ENCODE measurements at places on chromosomes 16 and 17.

DNA sequence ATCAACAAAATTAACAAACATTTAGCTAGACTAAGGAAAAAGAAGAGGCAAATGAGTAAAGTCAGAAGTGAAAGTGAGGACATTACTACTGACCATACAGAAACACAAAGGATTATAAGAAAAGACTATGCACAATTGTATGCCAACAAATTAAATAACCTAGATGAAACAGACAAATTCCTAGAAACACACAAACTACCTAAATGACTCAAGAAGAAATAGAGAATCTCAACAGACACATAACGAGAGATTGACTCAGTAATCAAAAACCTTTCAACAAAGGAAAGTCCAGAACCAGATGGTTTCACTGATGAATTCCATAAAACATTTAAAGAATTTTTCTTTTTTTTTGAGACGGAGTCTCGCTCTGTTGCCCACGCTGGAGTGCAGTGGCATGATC lies 35.7 kb upstream of the MYLK3 start:
- DNase-seq: no peak

GRCh38 chr16:88552815-88553214 lies 17.4 kb upstream of the ZC3H18 start:
- no peak for DNase-seq

DNA sequence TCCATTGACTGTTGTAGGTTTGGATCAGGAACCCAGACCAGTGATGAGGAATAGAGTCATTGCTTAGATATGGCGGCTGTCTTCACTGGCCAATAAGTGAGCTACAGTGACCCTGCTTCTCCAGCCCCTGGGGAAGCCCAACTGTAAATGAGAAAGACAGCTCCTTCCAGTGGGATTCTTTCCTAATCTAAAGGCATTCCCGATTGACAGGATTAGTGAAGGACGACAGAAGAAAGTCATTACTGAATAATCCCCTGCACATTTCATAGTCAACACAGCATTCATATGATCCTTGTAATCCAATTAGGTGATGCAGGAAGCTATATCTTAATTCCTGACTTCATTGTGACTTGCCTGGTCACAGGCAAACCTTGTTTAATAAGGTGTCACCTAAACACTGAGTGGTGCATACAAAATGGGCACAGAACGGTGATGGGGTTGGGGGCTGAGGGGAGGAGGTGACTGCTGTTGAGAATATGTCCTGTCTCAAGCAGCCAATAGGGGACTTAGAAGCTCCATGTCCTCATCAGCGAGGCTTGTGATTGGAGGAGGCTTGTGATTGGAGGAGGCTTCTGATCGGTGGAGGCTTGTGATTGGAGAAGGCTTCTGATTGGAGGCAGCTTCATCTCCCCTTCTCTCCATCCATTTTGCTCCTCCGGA lies 242.6 kb downstream of the XYLT1 start:
- no peak for DNase-seq

- DNase-seq: no peak
Observed at GRCh38 chr16:528111-529011, 849 bp downstream of the CAPN15 start.

DNA sequence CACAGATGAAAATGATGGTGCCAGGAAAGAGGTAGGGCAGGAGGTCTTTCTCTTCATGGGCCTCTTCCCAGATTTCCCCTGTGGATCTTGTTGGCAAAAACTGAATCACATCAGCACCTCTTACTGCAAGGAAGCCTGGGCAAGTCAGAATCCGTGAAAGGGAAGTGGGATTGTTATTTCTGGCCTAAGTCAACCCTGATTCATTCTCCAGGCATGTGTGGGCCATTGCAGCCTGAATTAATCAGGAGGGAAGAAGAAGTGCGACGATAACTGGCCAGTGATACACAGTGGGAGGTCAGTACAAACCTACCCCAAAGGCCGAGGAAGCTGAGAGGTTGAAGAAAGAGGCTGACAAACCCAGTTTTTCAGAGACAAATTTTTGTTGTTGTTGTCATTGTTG lies 17.9 kb upstream of the NSMCE1 start:
- DNase-seq: no peak

DNA sequence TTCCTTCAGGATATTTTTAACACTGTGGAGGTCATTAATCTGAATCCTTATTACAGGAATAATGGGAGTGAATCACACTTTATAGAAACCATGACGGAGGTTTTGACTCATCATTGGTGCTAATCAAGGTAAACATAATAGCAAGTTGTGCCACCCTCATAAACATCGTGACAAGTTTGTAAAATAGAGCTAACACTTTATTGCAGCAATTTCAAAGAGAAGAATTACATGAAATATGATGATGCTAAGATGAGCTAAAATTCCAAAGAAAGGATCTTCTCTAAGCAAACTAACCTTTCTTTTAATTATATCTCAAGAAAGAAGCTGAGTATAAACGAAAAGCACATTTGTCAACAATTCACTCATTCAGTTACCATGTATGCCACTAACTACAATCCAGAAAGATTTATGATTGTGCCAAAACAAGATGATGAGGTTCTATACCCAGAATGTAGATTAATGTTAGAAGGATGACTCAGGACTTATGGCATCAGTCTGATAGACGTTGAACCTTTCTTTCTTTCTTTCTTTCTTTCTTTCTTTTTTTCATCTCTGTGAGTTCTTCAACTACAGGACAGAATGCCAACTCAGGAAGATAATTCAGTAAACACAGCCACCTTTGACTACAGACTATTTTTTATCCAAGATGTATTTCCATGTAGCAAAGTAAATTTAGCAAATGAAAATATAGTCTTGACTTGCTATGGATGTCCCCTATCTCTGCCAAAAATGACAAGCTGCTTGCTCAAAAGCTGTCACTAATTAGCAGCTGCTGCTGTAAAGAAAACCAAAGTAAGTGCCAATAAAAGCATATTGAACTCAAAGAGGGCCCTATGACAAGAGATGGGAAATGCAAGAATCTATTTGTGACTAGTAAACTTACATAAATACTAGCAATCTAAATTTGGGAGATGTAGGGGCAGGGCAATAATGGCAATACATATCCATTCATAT lies 23.3 kb downstream of the STAT5B start:
- no peak for DNase-seq

GRCh38 chr17:72077326-72077960 lies 43.4 kb upstream of the SOX9 start:
- DNase-seq: no peak

GRCh38 chr17:69967910-69968411 lies 107.1 kb upstream of the KCNJ16 start:
- DNase-seq: no peak

GRCh38 chr16:6863135-6863534 lies 469.5 kb upstream of the RBFOX1 start:
- DNase-seq: no peak

GRCh38 chr16:80717611-80718010 lies 86.8 kb downstream of the CDYL2 start:
- no peak for DNase-seq

GRCh38 chr16:69921127-69921526 lies 30.0 kb upstream of the CLEC18A start:
- no peak for DNase-seq

GRCh38 chr17:65088621-65089360 lies 32.3 kb upstream of the GNA13 start:
- no peak for DNase-seq

GRCh38 chr17:63398680-63399079 lies 47.4 kb downstream of the CYB561 start:
- DNase-seq: no peak

GRCh38 chr16:9340526-9341256 lies 249.2 kb downstream of the HAPSTR1 start:
- DNase-seq: no peak

GRCh38 chr17:61478026-61478789 lies 26.0 kb downstream of the TBX4 start:
- no peak for DNase-seq

DNA sequence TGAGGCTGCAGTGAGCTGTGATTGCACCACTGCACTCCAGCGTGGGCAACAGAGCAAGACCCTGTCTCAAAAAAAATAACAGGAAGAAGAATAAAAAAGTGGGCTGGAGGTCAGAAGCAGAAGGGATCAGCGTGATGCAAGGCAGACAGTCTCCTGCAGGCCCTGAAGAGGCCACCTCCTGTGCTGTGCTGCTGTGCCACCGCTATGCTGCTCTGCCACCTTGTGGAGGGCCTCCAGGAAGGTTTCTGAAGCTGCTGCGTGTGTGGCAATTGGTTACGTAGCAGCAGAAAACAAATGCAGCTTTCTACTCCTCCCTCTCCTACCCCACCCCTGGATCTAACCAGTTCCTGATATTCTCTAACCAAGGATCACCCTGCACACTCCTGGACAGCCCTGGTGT lies 815.5 kb downstream of the KCNJ18 start:
- DNase-seq: no peak

- DNase-seq: no peak
Observed at GRCh38 chr17:63434951-63435571, 11.0 kb downstream of the CYB561 start.

GRCh38 chr16:30775392-30776188 lies 11.4 kb downstream of the ZNF629 start:
- no peak for DNase-seq

GRCh38 chr17:82896071-82897000 lies 56.5 kb upstream of the ZNF750 start:
- no peak for DNase-seq

DNA sequence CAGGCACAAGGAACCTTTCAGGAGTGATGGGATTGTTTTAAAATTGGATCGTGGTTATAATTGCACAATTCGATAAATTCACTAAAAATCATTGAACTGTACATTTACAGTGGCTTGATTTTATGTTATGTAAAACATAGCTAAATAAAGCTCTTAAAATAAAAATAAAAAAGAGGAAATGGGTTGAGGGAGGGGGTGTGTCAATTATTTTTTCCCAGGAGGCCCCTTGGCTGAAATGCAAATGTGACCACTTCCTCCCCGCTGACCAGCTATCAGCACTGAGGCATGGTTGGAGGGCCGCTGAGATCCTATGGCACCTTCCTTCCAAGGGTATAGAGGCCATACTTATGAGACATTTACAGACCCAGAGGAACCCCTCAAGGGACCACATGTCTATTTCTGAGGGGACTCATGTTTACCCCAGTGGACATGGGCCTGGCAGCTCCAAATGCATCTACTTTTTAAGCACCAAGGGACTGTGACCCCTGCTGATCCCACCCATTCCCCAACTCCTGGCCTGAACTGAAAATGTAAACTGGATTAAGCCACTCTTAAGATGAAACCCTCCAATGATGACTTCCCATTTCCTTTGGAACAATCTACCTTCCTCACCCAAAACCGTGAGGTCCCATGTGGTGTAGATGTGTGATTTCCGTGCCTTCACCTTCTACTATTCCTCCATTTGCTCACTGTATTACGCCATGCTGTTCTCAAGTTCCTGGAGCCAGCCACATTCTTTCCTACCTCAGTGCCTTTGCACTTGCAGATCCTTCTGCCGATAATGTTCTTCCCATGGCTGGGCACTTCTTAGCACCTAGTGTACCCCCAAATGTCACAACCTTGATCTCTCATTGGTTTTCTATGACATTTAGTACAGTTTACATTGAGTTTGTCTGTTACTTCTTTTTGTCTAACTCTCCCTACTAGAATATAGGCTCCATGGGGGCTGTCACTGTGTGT lies 2.8 kb upstream of the IL21R start:
- no peak for DNase-seq

DNA sequence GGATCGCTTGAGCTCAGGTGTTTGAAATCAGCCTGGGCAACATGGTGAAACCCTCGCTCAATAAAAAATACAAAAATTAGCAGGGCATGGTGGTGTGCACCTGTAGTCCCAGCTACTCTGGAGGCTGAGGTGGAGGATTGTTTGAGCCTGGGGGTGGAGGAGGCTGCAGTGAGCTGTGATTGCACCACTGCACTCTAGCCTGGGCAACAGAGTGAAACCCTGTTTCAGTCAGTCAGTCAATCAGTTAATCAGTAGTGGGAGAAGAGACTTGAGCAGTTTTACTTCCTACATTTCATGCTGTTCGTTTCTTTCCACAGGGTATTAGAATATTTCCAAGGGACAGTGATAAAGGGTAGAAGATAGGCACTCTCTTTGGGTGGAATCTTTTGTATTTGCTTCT lies 8.8 kb downstream of the MAP3K3 start:
- no peak for DNase-seq

DNA sequence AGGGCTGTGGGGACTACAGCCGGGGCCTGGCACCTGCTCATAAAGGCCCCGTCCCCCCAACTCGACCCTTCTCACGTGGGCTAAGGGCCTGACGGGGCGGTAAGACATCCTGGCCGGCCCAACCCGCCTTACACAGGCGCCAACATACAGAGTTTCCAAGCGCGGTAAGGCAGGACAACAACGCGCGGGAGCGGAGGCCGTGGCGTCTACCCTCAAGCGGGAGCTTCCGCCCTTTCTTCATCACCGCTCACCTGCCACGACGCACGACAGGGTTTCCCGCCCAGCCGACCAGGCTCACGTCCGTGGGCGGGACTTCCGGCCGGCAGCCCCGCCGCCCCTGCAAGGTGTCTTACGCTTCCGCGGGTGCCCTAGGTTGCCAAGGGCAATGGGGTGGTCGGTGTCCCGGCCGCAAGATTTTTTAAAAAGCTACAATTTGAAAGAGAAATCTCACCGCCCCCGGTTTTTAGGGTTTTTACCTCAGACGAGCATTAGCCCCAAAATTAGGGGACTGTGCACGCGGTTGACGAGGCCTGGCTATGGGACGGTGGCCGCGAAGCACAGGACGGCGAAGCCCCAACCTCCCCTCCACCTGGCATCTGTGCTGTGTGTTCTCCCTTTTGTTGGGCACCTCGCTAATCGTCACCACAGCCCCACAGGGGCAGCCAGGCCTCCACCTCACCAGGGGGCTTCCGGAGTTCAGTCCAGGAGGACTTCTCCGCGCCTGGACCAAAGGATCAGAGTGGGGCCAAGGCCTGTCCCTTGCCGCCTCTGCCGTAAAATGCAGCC lies at the start of gene TERB1:
Gene TERB1 (minus strand): TSS at position 265 of the 786 bp plus-strand sequence. CDS start 4,786 bp downstream, outside the sequence.
- DNase-seq: no peak

DNA sequence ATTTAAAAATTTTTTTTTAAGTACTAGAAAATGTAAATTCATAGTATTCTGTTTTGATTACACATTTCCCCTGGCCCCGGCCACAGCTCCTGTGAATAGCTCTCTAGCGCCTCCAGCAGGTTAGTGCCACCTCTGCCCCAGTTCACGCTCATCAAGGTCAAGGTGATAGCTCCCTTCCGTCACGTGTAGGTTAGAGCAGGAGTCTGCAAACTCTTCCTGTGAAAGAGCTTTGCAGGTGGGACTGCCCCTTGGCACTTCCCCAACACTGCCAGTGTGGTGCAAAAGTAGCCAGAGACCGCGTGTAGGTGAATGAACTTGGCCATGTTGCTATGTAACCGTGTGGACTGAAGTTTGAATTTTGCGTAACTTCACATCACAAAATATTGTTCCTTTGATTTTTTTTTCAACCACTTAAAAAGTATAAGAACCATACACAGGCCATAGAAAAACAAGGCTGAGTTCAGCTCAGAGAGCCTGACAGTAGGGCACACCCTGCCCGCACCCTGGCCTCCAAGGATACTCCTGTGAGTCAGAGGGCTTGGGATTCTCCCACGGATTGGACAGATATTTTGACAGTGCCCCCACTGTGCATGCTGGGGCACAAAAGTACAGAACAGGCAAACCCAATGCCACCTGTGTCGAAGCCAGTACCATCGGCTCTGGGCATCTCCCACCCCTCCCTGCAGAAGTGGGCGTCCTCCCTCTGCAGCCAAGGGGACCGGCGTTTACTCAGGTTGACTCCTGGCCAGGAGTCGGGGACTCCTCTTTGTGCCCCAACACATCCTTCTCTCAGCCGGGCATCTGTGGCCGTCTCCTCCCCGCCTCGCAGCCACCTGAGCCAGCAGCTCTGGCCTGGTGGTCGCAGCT lies 92.0 kb upstream of the CHMP6 start:
- no peak for DNase-seq

GRCh38 chr17:56891751-56892150 lies 22.1 kb downstream of the TRIM25 start:
- no peak for DNase-seq
